ENCODE measurements at places on chromosomes 12 and 14. TPM values are rescaled to one million over a fixed set of nuclear protein-coding genes. Genes with fewer than 3 reads are reported as not detected.

COQ6 gene
- total RNA-seq, result 18.9 TPM

TXNRD1 gene
- total RNA-seq, result 80.9 TPM

PPP1R36 gene
- total RNA-seq, result 0.50 TPM

IL26 gene
- total RNA-seq, result 1.00 TPM

TSPAN11 gene
- not detected for total RNA-seq

KRT5 gene
- total RNA-seq, result not detected

SOAT2 gene
- total RNA-seq, result 1.0 TPM

CEBPE gene
- 0.67 TPM for total RNA-seq

STYK1 gene
- 0.35 TPM for total RNA-seq

ZFHX2 gene
- 1.1 TPM for total RNA-seq

TAS2R30 gene
- total RNA-seq, result 2.0 TPM

PTCSC3 gene
- total RNA-seq, result not detected

ORMDL2 gene
- total RNA-seq, result 67.1 TPM

SMARCD1 gene
- total RNA-seq, result 62.3 TPM

TEAD4 gene
- total RNA-seq, result 0.69 TPM

PHLDA1 gene
- 3.8 TPM for total RNA-seq

NFATC4 gene
- total RNA-seq, result not detected

SYNDIG1L gene
- total RNA-seq, result not detected

CIT gene
- total RNA-seq, result 132 TPM

CMKLR1 gene
- total RNA-seq, result not detected

NEUROD4 gene
- not detected for total RNA-seq

SYCP3 gene
- 0.35 TPM for total RNA-seq

SEL1L gene
- total RNA-seq, result 52.3 TPM

NKX2-8 gene
- not detected for total RNA-seq

APOF gene
- not detected for total RNA-seq

ALDH2 gene
- total RNA-seq, result 0.27 TPM

GPRC5D gene
- total RNA-seq, result 0.67 TPM

SERPINA5 gene
- not detected for total RNA-seq

CLEC12A gene
- total RNA-seq, result 0.52 TPM

KCNC2 gene
- total RNA-seq, result not detected

SERPINA1 gene
- total RNA-seq, result 4.4 TPM

NOS1 gene
- total RNA-seq, result not detected

NGB gene
- total RNA-seq, result not detected

ARHGEF40 gene
- total RNA-seq, result 0.22 TPM

TCL1B gene
- not detected for total RNA-seq

INSM2 gene
- total RNA-seq, result not detected

OR6C6 gene
- total RNA-seq, result not detected

RAD9B gene
- 0.87 TPM for total RNA-seq

GPX2 gene
- not detected for total RNA-seq

Data from activated CD4-positive, alpha-beta T cell treated with anti-CD3 and anti-CD28 coated beads, Interleukin-2, amount 10 ng/mL, durations not matched to agents 7 days and 5 days (primary cell).